ENCODE measurements at places on chromosomes 1 and 21.
A peak's percentile ranks its signal among the peaks of the same experiment; 100 is the strongest.

GRCh38 chr1:114092186-114093062 lies 61.2 kb downstream of the SYT6 start:
- no peak for DNase-seq

DNA sequence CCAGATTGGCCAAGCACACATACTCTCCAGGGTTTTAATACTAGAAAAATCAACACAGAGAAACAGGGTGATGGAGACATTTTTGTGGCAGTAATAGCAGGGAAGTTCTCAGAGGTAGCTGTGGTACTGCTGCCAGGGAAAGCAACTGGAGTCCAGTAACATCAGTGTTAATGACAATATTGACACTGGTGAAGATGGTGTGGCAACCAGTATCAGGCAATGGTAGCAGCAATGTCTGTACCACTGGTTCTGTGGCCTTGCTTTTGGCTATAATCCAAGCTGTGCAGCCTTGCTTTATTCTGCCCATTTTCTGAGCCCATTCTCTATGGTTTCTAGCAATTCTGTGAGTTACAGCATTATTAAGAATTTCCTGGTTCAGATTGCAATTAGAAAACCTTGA lies 1.6 kb upstream of the SNX7 start:
- no peak for DNase-seq

- no peak for DNase-seq
Observed at GRCh38 chr1:106173101-106173500, 883.4 kb upstream of the PRMT6 start.

DNA sequence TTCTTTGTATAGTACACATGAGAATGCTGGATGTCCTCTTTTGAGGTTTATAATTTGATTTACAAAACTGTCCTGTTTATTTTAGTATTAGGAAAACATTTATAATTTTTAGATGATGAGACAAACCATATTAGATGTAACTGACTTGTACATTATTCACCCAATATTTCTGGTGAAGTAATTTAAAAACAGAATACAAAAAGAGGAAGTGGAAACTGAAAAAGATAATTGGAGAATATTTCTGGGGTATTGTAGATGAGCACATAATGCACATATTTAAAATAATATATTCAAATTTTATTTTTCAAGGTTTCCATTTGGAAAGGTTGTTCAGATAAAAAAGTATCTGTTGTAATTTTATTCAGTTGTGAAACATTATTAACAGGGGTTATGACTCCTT lies 40.7 kb downstream of the XPR1 start:
- DNase-seq = no peak

- DNase-seq = no peak
Observed at GRCh38 chr1:179706339-179706941, 36.7 kb upstream of the FAM163A start.

DNA sequence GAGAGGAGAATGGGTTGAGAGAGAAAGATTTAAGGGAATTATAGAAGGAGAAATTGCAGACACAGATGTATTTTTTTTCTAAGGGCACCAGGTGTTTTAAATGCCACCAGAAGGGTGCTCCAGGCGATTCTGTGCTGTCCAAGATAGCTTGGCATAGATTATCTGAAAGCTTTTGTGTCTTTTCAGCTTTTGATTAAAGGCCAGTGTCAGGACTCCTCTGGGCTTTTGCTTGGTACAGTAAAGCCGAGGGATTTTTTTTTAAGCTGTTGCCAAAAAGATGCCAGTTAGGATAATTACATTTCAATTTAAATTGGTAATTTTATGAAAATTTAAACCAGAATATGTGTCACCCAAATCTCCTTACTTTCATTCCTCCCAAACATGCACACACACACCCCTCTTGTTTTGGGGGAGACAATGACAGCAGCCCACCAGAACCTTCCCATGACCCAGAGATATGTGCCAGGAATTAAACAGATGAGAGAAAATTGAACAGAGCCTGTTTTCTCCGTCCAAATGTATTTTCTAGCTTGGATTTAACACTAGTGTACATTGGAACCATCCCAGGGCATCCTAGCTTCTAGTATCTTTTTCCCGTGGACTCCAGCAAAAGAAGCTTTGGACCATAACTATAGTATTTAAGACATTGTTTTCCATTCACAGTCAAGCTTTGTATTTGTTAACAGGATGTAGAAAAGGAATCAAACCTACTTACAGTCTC lies 670.7 kb upstream of the CXADR start:
- no peak for DNase-seq

DNA sequence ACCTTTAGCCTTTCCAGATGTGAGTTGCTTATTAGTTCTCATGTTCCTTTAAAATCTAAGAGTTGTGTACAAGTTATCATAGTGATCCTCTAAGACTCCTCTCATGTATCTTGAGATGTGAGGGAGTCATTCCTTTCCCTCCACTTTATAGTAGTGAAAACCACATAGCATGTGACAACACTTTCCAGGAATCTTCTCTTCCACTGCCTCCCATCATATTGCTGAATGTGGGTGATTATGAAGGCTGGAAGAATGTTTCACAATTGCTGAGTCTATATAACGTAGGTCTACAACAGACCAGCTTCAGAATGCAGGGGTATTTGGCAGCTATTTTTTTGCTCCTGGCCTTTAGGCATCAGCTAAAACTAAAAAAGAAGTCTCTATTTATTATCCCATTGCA lies 44.7 kb upstream of the LRRC7 start:
- no peak for DNase-seq

DNA sequence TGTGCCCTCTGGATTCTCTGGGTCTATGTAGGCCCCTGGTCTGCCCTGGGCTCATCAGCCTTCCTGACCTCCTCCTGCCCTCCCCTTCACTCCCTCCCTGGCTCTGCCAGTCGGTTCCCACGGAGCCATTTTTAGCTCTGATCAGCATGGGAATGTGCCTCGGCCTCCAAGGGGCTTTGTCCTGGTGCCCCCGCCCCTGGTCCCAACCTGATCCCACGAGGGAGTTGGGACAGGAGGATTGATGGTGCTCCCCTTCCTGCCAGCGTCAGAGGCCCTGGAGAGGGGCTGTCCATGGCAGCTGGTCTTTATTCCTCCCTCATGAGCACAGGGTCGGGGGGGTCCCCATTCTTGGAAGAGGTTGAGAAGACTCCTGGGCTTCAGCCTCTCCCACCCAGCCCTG lies 24.9 kb downstream of the ETNK2 start:
- DNase-seq = no peak

GRCh38 chr1:89890085-89890752 lies 69.4 kb downstream of the LRRC8D start:
- DNase-seq = peak; percentile 40

DNA sequence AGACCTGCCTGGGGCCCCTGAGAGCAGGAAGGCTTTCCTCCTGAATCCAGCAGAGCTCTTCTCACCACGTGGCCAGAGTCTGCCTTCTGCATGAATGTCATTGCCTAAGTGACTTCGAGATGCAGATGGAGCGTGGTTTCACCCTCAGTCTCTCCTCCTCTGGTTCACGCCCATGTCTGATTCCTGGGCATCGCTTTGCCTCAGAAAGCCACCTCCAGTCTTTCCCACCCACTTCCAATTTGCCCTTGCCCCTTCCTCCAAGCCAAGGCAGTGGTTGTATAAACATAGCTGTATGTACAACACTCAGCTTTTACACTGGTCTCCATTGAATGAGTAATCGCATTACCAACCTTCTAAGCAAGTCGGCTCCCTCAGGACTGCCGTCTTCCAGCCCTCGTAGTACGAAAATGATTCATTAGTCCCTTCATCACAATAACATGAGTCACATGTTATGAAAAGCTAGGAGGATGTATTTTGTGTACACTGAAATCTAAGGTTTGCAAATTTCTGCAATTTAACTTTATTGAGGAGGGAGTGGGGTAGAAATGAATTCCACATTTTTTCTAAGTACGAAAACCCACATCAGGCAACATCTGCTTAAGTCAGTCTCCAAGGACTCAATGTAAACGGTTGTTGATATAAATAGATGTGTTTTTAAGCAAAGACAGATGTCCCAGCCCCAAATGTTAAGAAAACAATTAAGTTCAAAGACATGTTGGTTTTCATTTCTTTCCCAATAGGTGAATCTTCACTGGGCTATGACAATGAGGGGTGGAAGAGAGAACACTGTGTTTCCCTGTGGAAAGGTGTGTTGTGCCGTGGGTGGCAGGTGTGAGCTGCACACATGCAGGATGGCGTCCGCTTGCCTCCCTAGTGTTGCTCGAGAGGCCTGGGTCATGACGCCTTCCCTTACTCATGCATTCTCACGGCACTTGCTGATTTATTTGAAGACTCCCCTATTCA lies 32.3 kb upstream of the ETS2 start:
- DNase-seq = peak; percentile 59

DNA sequence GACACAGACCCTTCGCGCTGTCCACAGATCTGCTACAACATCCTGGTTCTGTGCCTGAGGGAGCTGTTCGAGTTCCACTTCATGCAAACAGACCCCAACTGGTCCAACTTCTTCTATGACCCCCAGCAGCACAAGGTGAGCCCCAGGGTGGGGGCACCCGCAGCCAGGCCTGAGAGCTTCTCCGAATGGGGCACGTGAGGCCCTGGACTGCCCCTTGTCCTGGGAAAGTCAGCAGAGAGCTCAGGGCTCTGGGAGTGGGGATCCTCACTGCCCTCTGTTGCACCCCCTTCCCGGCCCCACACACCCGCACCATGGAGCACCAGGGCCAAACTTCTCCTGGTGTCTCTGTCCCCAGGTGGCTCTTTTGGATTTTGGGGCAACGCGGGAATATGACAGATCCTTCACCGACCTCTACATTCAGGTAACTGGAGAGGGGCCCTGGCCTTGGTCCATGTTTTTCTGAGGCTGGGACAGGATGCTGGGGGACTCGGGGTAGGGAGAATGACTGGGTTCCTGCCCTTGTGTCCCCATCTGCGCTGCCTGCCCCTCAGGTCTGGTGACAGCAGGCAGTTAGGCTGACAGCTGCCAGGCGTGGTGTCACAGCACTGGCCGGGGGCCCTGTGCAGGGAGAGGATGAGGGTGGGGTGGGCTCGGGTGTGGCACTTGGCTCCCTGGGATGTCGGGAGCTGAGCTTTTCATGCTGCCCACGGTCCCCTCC lies 44.6 kb downstream of the COQ8A start:
- DNase-seq = peak; percentile 81

GRCh38 chr1:243982447-243983018 lies 68.5 kb upstream of the ZBTB18 start:
- no peak for DNase-seq

GRCh38 chr1:53643041-53643880 lies 95.7 kb downstream of the GLIS1 start:
- DNase-seq = no peak

- no peak for DNase-seq
Observed at GRCh38 chr1:18819986-18820790, 39.3 kb downstream of the TAS1R2 start.

DNA sequence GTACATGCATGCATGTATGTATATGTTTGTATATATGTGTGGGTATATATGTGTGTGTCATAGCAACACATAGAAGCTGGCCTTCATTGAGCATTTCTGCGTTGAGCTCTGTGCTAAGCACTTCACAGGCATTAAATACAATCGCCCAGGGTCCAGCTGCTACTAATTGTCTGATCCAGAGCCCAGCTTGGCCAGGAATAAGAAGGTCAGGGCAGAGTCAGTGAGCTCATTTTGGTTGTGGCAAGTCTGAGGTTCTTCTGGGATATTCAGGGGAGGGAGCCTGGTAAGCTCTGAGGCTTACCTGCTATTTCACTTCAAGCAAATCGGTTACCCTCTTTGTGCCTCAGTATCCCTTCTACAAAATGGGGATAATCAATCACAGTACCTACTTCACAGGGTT lies 59.6 kb downstream of the FOXO6 start:
- no peak for DNase-seq

GRCh38 chr1:113140588-113141446 lies 67.8 kb downstream of the LRIG2 start:
- DNase-seq = no peak

GRCh38 chr1:200184196-200184595 lies 156.7 kb downstream of the NR5A2 start:
- peak; percentile 89 for DNase-seq
